ENCODE measurements at places on chromosomes 6 and 20.

GRCh38 chr6:138772596-138773176 lies 883 bp upstream of the CCDC28A start:
- no peak for DNase-seq

GRCh38 chr6:18302561-18303439 lies 38.5 kb upstream of the DEK start:
- DNase-seq = no peak

DNA sequence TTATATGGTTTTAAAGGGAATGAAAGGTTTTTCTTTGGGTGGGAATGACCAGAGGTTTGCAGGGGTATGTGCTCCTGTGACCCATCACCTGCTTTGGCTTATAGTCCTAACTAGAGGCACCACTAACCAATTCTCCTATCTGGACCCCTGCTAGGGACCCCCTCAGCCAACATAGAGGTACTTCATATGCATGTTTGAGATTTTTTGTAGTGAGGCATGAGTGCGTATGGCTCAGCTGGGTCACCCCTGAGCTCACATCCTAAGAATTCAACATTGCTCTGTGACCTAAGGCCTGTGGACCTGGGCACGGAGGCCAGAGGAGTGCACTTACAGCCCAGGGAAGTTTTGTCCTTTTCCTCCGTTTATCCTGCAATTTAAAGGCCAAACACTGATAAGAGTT lies 68.4 kb upstream of the EEF1E1 start:
- DNase-seq = no peak

DNA sequence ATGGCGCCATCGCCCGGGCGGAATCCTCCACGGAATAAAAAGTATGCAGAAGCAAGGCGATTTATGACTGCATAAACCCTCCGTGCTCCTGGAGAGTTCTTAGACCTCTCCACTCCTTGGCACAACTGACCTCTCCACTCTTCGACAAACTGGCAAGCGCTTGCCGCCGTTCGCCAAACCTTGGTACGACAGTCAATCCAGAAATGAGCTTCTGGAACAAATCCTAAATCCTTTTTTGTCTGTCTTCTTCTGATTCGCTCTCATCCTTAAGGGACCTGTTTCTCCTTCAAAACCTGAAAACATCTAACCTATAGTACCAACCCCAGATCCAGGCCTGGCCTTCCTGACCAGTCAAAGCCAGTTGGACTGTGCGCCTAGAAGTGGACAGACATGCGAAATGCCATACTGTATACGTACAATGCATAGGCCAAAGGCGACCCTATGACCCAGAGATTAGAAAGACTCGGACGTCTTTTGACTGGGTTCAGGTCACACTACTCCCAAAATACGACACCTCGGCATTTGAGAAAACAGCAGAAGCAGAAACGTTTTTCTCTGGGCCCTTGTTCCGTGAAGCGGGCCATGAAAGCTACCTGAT lies 59.4 kb downstream of the TRIM27 start:
- no peak for DNase-seq

DNA sequence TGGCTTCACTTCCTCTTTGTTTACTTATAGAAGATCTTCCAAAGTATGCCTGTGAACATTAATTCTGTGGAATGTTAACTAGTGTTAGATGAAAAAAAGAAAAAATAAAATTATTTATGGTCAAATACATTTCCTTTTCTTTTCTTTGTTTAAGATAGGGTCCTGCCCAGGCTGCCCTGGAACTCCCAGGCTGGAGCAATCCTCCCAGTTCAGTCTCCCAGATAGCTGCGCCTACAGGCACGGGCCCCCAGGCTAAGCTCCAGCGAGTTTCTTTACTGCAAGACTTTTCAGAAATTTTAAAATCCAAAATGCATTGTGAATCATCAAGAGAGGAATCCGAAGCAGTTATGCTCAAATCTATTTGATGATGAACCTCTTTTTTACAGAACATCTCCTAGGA lies 39.3 kb upstream of the IL20RA start:
- DNase-seq = no peak

DNA sequence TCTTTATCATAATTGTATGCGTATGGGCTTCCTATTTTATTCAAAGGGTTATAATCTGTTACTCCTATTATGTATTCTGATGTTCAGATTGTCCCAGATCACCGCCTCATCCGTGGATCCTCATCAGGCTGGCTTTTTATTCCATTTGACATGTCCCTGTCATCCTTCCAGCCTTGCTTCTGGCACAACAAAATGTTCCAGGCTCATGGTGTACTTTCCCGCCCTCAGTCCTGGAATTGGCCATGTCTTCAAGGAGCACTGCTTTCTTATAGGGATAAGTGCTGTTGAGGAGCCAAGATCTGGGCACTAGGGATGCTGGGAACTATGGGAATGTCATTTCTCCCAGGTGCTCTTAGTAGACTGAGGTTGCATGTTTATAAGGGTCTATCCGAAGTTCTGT lies 207.8 kb downstream of the JARID2 start:
- DNase-seq = no peak

- DNase-seq = peak; percentile 79
These were observed at the start of gene NOL4L for GRCh38 chr20:32585011-32585585. Gene NOL4L (minus strand): TSS chr20:32585333. CDS start chr20:32584890, 443 bp downstream.

- no peak for DNase-seq
These were observed 271.7 kb upstream of the CHD6 start for GRCh38 chr20:41889844-41890224.

- no peak for DNase-seq
These were observed 118.4 kb upstream of the TRAF3IP2 start for GRCh38 chr6:111724039-111724438.

DNA sequence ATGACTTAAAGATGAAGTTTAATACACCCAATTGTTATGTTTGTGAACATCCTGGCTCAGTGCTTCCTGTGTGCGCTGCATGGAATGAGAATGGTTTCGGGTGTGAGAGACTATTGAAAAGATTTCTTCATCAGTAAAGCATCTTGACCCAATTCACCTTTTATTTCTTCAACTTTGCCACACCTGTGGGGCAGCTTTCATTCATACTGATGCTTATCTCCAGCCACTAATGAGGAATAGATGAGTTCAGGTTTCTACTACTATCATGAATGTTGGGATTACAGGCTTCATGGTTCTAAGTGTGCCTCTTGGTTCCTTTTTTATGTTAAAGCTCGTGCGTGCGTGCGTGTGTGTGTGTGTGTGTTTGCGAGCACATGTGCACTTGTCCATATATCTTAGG lies 373.7 kb upstream of the SOX4 start:
- no peak for DNase-seq

DNA sequence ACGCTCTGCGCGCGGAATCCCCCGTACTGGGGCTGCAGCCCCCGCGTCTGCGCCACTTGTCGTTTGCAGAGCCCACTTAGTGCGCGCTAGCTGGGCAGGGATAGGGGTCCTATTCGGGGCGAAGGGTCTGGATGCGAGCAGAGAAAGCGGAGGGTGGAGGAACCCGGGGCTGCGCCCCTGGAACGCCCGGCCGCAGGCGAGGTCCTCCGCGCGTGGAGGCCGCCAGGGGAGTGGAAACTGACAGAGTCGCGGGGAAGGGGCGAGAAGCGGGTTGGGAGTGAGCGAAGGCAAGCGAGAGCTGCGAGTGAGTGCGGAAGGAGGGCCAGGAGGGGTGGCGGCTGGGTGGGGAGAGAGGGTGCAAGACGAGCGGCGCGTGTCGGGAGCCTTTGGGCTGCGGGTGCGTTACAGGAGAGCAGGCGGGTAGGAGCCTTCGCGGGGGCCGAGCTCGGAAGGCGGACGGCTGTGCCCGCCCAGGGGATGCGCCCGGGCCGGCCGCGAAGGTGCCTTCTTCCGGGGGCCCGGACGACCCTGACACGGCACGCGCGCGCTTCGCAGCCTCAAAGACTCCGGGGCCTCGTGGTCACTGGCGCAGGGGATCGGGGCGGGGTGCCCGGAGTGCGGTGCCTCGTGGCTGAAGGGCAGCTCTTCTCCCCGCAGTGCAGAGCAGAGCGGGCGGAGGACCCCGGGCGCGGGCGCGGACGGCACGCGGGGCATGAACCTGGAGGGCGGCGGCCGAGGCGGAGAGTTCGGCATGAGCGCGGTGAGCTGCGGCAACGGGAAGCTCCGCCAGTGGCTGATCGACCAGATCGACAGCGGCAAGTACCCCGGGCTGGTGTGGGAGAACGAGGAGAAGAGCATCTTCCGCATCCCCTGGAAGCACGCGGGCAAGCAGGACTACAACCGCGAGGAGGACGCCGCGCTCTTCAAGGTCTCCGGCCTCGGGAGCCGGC lies 1.2 kb downstream of the IRF4 start:
- DNase-seq = peak; percentile 61

DNA sequence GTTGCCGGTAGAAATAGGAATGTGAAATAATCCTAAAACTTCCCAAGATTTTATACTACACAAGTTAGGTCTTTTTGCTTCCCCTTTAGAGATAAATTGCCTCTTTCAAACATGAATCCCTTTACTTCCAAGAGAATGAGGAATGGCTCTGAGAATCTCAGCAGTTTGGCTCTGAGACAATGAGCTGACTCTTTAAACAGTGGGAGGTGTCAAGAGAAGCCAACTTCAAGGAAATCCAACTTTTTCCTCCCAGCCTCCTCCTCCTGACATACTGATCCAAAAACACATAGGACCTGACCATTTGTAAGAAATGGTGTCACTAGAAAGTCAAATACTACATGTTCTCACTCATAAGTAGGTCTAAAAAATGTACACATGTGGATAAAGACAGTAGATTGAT lies 154.2 kb downstream of the ALDH8A1 start:
- DNase-seq = no peak
